ENCODE measurements at places on chromosomes 3 and 15.

DNA sequence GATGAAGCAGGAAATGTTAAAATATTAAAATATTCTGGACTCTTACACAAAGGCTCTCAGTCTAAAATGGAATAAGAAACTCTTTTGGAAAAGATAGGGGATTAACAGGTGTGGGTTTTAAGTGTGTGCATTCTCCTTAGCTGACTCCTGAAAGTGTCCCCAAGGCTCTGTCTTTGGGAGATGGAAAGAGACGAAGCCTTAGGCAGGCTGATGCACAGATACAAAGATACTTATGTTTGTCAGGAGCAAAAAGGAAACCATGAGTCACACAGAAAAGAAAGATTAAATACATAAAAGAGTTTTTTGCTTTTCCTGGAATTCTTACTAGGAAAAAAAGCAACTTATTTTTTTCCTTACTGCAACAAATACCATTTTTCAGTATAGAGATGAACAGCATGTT lies 23.8 kb upstream of the ABI3BP start:
- no peak for DNase-seq

DNA sequence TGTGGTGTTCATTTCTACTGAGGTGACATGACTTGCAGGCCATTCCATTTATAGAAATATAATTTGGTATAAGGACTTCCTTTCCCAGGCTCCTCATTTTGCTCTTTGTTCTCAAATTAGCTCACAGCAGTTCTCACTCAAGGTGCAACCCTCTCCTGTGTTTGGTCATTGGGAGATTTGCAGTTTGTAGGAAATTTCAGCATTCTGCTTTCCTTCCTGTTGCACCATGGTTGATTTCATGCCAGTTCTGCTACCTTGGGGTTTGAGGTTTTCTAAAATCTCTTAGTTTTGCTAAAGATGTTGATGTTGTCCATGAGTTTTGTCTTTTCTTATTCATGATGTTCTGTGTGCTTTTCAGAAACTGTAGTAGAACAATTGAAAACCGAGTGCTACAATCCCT lies 65.7 kb upstream of the PROK2 start:
- DNase-seq = no peak

DNA sequence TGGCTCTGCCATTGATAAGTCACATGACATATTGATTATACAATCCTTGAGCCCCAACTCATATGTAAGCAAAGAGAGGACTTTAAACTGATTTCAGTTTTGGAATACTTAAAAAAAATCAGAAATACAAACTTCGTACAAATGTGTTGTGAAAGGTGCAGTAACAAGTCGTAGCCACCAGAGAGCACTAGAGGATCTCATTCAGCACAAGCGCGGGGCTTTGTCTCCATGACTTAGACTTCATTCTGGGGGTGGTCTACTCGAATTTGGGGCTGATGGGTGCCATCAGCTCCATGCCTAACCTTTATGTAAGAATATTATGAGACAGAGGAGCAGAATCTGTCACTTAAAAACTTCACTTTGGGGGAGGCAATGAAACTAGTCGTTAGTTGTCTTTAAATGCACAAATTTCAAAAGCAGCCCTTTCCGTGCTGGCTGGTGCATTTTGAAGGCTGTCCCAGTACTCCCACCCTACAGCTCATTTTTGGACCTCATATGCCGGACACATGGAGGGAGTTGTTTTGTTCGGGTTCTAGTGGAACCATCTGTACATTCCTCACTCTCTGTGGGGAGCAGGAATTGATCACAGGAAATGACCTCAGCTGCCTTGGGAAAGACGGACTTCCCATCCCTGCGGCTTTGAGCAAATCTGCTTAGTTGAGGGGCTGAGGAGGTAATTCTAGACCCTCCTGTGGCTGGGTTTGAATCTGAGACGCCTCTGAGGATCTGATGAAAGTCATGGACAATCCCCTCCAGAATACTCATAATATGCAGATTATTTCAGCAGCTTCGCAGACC lies 27.5 kb upstream of the MASP1 start:
- DNase-seq = peak; percentile 53

DNA sequence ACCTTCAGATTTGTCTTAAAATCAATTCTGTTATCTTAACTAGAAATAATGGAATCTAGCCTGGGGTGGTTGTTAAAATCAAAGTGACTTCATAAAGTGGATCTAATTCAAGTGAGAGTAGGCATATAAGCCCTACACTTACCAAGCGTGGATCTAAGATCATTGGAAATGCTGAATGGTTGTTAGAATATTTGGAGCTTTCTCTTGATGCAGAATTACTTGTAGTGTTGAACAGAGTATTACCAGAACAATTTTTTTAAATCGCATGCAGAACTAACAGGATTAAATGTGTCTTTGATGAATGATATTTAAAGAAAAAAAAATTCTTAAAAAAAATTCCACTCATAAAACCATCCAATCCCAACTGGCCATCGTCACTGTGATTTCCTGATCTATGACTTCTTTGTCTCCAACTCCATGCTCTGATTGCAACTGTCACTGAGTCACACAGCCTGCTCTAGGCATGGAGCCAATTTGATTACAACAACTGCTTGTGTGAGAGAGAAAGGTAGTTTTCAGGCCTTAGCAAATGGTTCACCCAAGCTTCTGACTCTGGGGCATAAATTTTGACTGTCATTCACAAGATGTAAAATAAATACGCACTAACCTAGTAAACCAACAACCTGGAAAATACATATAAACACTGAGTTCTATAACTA lies 25.9 kb upstream of the SPRED1 start:
- DNase-seq = no peak

- DNase-seq = no peak
Measured at GRCh38 chr3:179769411-179770247, 116.8 kb downstream of the USP13 start.

GRCh38 chr15:72740219-72740618 lies 43.3 kb downstream of the ADPGK start:
- peak; percentile 34 for DNase-seq

- peak; percentile 75 for DNase-seq
Measured at GRCh38 chr15:78618490-78618934, 2.3 kb downstream of the CHRNA3 start.

DNA sequence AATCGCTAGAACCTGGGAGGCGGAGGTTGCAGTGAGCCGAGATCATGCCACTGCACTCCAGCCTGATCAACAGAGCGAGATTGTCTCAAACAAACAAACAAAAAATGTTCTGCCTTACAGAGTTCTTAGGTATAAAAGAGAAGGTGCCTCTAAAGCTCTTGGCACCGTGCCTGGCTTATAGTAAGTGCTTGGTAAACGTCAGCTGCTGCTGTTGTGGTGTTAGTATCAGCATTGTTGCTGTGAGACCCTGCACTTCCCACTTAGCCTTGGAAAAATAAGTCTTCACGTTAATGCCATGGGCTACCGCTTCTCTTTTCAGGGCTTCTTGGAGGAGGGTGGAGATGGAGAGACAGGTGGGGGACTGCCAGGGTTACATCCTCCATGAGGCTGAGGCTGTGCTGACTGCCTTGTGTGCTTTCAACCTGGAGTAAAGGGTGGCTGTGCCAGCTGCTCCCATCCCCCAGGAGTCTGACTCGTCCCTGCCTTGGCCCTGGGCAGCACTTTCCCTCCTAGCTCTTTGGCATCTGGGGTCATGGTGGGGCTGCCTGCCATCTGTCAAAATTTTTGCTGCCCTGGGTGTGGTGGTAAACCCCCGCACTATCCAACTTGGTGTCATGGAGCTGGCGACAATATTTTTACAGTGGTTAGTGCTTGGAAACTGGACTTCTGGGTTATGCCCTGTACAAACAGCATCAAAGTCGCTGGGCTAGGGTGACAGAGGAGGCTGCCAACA lies 17.8 kb downstream of the FLNB start:
- DNase-seq = no peak

DNA sequence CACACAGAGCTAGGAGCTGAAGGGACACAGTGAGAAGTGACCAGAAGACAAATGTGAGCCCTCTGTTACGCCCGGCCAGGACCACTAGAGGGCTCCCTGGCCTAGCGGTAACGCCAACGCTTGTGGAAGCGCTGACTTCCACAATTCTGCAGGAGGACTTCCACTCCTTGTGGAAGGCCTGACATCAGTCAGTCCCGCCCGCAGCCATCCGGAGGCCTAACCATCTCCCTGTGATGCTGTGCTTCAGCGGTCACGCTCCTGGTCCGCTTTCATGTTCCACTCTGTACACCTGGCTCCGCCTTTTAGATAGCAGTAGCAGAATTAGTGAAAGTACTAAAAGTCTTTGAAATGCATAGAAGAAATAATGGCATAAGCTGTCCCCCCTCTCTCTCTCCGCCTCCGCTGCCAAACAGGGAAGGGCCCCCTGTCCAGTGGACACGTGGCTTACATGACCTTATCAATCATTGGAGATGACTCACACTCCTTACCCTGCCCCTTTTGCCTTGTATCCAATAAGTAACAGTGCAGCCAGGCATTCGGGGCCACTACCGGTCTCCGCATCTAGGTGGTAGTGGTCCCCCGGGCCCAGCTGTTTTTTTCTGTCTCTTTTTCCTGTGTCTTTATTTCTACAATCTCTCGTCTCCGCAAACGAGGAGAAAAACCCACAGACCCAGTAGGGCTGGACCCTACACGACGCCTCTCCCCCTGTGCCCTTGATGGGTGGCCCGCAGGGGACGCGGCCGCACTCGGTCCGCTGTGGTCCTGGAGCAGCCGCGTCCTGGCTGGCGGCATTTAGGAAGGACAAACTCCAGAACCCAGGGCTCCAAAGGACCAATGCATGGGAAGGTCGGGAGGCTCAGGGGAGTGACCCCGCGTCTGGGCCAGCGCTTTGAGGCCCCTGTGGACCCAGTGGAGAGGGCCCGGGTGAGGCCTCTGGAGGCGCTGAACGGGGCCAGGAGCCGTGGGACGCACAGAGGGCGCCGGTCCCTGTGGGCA lies 27.0 kb upstream of the RPL32 start:
- DNase-seq = peak; percentile 67

GRCh38 chr3:20022954-20023622 lies 11.0 kb upstream of the PP2D1 start:
- DNase-seq = no peak

- DNase-seq = no peak
Measured at GRCh38 chr3:136929977-136930670, 27.7 kb upstream of the IL20RB start.

DNA sequence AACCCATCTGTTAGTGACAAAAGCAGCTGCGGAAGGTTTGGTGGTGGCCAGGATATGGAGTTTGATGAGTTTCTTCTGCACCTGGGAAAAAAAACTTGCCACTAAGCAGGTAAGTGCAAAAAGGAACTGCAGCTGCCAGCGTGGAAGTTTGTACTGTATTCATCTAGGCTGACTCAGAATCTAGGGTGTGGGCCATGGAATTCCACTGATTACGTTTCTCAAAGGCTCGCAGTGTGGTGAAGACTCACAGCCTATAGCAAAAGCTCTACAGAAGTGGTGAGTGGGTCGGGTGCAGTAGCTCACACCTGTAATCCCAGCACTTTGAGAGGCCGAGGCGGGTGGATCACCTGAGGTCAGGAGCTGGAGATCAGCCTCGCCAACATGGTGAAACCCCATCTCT lies 334.6 kb upstream of the GRM7 start:
- no peak for DNase-seq

DNA sequence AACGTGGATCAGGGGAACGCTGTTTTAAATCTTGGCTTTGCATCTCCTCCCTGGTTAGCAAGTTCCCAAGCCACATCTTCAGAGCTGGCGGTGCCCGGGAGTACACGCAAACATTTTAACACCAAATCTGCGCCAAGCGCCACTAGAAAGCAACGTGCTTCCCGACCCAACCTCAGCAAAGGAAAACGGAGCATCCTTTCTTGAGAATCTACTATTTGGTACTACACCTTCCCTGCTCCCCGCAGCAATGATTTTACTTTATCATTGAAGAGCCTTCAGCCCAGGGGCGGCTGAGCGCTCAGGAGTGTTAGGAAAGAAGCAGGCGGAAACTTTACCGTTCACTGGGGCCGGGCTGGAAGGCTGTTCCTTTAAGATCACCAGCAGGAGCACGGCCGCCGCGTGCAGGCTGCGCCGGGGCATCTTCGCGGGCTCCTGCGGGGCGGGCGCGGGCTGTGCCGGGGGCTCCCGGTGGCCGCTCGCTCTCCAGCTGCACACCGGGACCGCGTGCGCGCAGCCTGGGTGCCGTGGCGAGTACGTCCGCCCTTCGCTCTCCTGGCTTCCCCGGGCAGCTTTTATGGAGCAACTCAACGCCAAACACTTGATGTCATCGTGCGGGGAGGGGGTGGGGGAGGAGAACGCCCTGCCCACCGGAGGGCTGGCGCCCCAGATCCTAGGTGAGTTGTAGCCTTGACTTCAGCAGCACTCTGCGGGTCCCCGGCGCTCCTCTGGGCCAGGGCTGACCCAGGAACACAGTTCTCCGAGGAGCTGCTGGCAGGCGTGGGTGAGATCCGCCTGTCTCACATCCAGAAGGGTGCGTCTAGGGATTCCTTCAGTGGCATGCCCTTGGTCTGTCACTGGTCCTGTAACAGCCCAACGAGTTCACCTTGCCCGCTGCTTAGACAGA lies at the start of gene CA12:
CA12 (minus strand) TSS at position 546 of the 904 bp plus-strand sequence; CDS start at position 420, 126 bp downstream.
- DNase-seq = no peak

GRCh38 chr15:82558502-82558901 lies 18.2 kb upstream of the RPS17 start:
- DNase-seq = no peak

GRCh38 chr3:76370749-76371520 lies 585.6 kb upstream of the ZNF717 start:
- no peak for DNase-seq

GRCh38 chr3:106251160-106251892 lies 382.5 kb upstream of the CBLB start:
- no peak for DNase-seq

- DNase-seq = no peak
Measured at GRCh38 chr15:87099916-87100315, 1020.2 kb downstream of the AGBL1 start.

DNA sequence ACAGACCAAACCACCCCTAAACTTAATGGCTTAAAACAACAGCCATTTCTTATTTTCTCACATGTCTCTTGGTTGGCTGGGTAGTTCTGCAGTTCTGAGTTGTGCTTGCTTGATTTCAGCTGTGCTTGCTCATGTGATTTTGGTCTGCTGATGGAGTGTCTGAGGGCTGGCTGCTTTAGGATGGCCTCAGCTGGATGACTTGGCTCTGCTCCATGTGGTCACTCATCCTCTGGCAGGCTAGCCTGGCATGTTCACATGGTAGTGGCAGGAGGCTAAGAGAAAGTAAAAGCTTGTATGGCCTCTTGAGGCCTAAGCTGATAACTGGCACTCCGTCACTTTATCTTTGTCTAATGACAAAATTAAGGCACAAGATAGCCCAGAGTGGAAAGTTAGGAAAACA lies 4.1 kb downstream of the SV2B start:
- no peak for DNase-seq

DNA sequence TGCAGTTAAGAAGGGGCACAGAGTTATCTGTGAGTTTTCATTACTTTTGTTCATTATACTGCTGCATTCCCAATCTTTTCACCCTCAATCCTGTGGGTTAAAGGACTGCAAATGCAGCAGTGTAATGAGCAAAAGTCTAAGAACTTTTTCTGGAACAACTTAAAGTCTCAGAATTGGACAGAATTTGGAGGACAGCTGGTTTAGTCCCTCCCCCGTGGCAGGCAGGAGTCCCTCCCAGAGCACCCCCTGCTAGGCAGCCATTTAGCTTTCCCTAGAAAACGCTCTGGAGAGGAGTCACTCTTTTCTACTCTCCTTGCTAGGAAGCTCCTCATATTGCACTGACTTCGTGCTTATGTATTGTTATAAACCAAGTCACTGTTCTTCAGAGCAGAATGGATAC lies 156.3 kb upstream of the UBE2E1 start:
- no peak for DNase-seq

Data from CD4-positive, alpha-beta T cell treated with Interleukin-10 for 1 hour (primary cell).